ENCODE measurements at places on chromosomes 13 and 19.

DNA sequence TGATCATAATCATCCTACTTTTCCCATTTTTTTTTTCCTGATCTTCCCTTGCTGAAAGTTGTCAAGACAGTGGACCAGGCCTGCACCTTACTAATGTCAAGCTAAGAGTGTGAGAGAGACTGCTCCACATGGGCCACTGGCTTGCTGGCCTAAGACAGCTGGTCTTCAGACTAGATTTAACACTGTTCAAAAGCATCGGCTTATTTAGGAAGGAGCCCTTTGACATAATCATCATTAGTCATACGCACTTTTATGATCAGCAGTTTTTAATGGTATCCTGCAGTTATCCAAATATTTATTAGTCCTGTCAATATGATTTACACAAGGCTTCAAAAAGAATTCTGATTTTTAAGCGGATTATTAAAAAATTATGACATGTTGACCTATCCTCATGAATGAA, 270.6 kb downstream of the DNAJC15 start:
- DNase-seq: no peak

GRCh38 chr13:85140192-85140591, 659.0 kb downstream of the SLITRK6 start:
- no peak for DNase-seq

GRCh38 chr19:39916236-39916635, 18.2 kb downstream of the FCGBP start:
- DNase-seq: no peak

GRCh38 chr19:55675661-55676354, 782 bp downstream of the EPN1 start:
- no peak for DNase-seq

GRCh38 chr13:97122381-97122996, 99.6 kb upstream of the MBNL2 start:
- DNase-seq: no peak

GRCh38 chr13:106318941-106319411, 216.5 kb downstream of the EFNB2 start:
- DNase-seq: no peak
